CD4-positive, alpha-beta T cell treated with Interleukin-12 subunit alpha and Interleukin-12 subunit beta, for 1 hour (primary cell): ENCODE measurements at places on chromosomes 6 and 20.

GRCh38 chr20:59676851-59677182 is 72.5 kb downstream of the PHACTR3 start:
- DNase-seq: no peak

DNA sequence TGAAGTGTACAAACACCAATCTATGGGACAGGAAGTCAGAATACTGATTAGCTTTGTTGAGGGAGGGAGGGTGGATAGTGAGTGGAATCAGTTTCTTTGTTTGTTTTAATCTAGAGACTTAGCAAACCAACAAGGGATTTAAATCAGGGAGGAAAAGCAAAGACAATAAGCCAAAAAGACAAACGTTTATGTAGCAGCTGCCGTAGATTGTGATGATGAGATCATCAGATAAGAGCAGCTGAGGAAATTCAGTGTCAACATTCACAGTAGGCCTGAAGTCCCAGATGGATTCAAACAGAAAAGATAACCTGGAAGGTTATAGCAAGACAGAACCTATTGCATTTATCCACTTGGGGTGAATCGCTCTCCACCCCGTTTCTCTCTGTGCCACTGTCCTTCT is 104.9 kb upstream of the SYNDIG1 start:
- no peak for DNase-seq

GRCh38 chr6:52136055-52136454 is 48.6 kb upstream of the PKHD1 start:
- DNase-seq: no peak

GRCh38 chr6:134026597-134026996 is 25.8 kb downstream of the SLC2A12 start:
- no peak for DNase-seq

- DNase-seq: no peak
These were observed 5.1 kb downstream of the THBS2 start for GRCh38 chr6:169248521-169248971.

- DNase-seq: no peak
These were observed 4.9 kb upstream of the SAMD5 start for GRCh38 chr6:147503587-147503986.

- DNase-seq: no peak
These were observed 17.8 kb upstream of the FRK start for GRCh38 chr6:116078522-116078921.

- no peak for DNase-seq
These were observed 8.9 kb downstream of the PACSIN1 start for GRCh38 chr6:34474754-34475153.

DNA sequence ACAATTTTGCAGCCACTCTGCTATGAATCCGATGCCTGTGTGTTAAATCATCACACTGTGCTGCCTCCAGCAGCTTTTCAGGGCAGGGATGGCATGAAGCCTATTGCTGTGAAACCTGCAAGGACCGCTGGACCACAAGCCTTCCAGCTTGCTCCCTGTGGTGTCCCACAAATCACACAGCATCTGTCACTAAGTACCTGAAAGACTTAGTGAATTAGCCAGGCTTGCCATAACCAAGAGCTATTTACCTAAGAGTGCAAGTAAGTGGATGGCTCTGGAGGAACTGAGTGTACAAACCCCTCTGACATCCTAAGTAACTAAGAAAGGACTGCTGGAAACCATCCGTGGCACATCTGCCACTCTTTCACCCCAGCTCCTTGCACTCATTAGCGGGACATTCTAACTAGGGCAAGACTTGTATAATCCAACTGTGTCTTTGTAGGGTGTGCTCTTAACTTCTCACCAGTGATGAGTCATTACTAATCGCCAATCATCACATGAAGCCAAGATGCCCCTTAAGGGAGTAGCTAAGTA is 34.7 kb downstream of the FOXQ1 start:
- no peak for DNase-seq
